T-helper 2 cell treated with Interferon-gamma antibody and Interleukin-4, amounts not matched to agents 5 μg/mL and 100 μg/mL, for 36 hours (primary cell): ENCODE measurements at places on chromosomes 16 and 17.

GRCh38 chr17:17983376-17983775, 10.7 kb downstream of the DRC3 start:
- no peak for DNase-seq

DNA sequence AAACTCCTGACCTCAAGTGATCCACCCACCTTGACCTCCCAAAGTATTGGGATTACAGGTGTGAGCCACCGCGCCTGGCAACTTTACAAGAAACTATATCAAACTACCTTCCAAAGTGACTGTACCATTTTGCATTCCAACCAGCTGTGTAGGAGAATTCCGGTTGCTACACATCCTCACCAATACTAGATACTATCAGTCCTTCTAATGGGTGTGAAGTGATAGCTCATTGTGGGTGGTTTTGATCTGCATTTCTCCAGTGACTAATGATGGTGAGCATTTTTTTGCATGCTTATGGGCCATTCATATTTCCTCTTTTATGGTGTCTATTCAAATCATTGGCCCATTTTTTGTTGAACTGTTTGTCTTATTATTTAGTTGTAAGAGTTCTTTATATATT, 37.7 kb downstream of the SCNN1B start:
- DNase-seq: no peak

- DNase-seq: no peak
Observed at GRCh38 chr17:20315821-20316220, 151.5 kb downstream of the LGALS9B start.

- DNase-seq: no peak
Observed at GRCh38 chr17:11742886-11743285, 144.6 kb downstream of the DNAH9 start.

DNA sequence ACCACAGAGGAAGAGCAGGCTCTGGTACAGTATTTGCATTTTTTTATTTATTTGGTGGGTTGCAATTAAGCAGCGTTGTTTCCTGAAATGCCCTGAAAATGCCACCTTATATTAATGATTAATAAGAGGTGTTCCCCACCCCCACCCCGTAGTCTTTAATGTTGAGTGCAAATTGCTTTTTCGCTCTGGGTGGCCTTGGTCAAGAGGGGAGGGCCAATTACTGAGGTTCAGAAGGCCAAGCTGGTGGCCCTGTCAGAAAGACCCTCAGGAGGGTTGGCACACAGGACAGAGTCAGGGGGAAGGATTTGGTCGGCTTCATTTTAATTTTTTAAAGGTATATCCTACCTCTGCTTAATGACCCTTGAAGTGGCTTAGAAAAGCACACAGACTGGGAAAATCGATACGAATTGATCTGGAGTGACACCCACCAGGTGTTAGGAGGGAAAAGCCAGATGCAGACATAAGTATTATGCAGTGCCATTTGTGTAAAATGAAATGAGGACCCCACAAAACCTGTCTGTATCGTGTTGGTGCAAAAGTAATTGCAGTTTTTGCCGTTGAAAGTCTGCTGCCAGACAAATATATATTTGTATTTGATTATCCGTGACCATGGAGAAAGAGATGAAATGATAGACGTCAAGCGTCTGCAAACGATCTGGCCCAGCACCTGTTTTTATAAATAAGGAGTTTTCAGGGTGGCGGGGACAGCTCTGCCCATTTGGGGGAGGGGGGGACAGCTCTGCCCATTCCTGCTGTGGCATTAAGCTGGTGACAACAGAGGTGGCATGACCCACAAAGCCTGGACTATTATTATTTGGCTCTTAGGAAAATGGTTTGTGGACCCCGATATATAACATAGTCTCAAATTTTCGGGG, 143.8 kb upstream of the PLCG2 start:
- DNase-seq: no peak

GRCh38 chr17:44604768-44605485, 47.6 kb downstream of the FZD2 start:
- DNase-seq: no peak

DNA sequence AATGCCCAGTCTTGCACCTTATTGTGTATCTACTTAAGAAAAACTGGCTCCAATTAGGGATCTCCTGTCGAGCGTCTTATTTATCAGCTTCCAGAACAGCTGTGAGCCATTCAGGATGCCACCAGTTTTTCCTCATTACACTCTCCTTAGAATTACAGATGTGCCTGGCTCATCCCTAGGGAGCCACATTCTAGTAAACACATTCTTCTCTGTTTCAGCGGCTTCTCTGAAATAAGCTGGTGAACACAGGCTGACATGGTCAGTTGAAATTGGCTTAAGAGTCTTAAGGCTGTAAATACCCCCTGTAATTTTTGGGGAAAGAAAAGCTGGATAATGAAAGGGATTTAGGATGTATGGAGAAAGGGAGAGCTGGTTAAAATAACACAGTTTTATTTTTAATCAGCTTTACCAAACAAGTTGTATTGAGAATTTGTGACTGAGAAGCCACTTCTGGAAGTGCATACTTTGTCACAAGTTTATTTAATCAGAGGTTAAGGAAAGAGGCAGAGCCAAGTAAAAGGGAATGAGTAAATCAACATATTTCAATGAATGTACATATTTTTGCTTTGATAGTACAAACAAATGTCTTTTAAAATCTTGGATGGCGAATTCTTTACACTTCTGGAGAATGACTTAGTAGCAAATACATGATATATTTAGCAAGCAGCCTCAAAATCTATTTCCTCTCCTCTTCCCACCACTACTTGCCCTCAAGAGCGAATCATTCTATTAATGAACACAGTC, 562.0 kb upstream of the GOT2 start:
- no peak for DNase-seq

GRCh38 chr17:73952480-73953205, 250.8 kb upstream of the RPL38 start:
- peak; percentile 9 for DNase-seq

GRCh38 chr16:58883131-58883530, 149.0 kb upstream of the GOT2 start:
- DNase-seq: no peak

DNA sequence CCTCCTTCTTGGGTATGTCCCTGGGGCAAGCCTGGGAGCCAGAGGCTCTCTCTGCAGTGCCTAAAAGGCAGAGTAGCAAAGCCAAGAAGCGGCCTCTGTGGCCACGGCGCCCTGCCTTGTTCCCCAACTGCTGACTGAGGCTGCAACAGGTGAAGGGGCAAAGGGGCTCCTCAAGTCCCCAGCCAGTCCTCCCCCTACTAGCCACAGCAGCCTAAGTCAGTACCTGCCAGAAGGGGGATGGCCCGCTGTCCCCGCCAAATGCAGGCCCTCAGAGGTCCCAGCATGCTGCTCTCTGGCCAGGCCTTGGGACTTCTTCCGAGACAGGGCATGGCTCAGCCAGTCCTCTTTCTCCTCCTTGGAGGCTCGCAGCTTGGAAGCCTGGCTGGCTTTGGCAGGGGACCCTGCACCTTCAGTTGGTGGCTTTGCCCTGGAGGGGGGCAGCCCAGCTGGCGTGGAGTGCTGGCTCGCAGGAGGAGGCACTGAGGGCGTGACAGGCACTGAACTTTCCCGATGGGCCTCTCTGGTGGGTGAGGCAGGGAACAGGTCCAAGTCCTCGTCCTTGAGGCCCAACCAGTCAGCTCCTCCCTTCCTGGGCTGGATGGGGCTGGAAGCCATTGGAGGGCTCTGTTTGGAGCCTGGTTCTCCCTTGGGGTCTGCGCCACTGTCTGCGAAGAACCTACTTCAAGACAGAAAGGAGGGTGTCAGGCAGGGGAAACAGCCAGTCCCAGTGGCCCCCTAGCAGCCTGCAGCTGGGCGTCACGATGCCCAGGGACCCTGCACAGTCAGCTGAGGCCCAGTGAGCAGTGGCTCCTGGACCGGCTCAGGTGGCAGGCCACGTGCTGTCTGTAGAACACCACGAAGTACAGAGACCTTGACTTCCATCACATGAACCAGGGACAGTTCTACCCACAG, 17.6 kb downstream of the FBF1 start:
- DNase-seq: no peak

DNA sequence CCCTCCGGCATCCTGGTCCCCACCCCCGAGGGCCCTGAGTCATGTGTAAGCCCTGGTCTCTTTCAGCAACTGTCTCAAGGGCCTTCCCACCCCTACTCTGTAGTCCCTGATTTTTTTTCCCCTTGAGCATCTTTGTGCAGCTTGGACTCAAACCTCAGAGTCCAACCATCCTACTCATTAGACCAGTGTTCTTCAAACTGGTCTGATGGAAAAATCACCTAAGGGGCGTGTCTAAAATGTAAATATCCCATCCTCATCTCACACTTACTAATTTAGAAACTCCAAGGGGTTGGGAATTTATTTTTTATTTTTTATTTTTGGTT, 624 bp downstream of the G6PC3 start:
- DNase-seq: no peak

DNA sequence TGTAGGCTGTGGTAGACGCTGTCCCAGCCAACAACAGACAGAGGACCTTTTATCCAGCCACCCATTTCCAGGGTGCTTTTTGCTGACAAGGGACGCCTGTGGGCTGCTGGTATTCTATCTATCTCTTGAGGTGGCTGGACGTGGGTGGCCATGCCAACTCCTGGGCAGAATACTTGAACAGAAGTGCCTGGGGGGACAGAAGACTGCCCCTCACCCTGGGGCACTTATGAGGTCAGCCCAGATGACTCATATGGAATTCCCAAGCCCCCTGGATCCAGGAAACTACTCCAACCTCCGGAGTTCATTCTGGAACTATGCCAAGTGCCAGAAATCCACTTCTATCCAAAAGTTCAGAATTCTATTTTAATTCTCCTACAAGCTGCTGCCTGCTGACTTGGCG, 61.3 kb downstream of the CDRT4 start:
- no peak for DNase-seq

- no peak for DNase-seq
Observed at GRCh38 chr16:72991211-72991610, 56.7 kb downstream of the ZFHX3 start.

GRCh38 chr17:4442582-4442981, 8.8 kb downstream of the SPNS3 start:
- no peak for DNase-seq

GRCh38 chr16:56506941-56507340, 12.9 kb downstream of the BBS2 start:
- no peak for DNase-seq

DNA sequence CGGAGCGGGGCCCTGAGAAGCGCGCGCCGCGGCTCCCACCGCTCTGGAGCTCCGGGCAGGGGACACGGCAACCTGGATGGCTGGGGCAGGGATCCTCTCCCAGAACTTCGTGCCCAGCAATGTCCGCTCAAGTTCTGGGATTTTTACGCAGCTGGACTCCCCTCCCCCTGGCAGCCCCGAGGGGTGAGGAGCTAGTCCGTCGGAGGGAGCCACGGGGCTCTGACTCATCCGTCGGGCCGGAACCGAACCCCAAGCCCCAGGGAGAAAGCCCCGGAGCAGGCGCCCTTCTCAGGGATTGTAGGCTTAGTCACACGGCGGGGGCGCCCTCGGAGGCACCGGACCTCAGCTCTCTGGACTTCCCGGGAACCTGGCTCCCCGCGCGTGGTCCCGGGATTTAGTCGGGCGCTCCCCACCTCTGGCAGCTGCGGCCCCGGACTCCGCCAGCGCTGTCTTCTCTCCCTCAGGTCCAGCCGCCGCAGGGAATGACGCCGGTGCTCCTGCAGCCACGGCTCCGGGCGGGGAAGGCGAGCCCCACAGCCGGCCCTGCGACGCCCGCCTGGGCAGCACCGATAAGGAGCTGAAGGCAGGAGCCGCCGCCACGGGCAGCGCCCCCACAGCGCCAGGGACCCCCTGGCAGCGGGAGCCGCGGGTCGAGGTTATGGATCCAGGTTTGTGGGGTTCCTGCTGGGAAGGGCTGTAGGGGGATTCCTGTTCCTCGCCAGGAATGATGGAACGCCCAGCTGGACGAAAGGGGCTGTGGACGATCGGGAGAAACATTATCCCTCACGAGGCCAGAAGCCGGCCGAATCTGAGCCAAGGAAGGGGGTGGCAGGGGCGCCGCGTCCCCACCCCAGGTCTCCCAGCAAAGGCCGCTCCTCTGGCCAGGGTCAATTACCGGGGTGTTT, 830 bp downstream of the SPHK1 start:
- DNase-seq: peak; percentile 52

DNA sequence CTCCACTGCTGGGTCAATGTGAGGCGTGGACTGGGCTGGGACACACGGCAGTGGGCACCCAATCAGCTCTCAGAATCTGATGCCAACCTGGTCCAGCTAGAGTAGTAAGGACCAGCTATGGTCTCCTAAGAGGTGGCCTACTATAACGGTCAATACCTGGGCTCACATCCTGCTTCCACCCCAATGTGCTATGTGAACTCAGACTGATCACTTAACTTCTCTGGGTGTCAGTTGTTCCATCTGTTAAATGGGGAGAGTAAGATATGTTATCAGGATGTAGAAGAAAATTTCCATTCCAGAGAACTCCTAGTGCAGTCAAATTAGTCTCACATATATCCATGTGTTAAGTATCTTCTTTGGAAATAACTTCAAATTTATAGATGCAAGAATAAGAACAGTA, 14.2 kb downstream of the FAM117A start:
- DNase-seq: no peak

DNA sequence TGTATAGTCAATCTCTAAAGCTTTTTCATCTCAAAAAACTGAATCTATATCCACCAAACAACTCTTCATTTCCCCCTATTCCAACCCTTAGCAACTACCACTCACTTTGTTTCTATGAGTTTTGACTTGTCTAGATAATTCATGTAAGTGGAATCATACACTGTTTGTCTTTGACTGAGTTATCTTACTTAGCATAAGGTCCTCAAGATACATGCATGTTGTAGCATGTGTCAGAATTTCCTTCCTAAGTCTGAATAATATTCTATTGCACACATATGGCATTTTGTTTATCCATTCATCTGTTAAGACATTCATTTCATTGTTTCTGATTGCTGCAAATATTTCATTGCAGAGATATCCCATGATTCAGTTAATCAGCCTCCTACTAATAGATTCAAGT, 72.2 kb downstream of the SSH2 start:
- DNase-seq: no peak

DNA sequence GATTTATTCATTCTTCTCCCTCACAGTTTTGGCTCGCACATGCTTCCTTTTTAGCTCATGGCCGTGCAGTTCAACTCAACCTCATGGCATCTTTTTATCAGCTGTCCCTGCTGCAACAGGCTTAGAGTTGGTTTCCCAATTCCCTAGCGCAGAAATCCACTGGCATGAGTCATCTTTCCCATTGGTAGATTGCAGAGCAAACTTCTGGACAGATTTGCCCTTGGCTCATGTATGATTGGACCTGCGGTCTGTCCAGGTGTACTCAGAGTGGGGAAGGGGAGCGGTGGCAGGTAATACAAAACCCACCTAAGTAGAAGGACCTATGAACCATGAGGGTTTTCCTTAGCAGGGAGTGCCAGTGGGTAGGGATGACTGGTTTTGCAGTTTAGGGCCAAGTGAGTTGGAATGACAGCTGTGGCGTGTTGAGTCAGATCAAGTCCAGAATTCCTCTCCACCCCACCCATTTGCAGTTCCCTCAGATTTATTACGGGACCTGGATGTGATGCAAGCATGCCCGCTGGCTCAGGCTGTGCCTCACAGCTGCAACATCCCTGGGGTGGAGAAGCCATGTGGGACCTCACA, 584.7 kb downstream of the WWOX start:
- DNase-seq: no peak

- DNase-seq: no peak
Observed at GRCh38 chr17:43769859-43770258, 8.9 kb downstream of the DUSP3 start.

- no peak for DNase-seq
Observed at GRCh38 chr16:71711789-71712188, 12.7 kb downstream of the PHLPP2 start.
